Fibroblast of villous mesenchyme (primary cell): ENCODE measurements at places on chromosomes 1 and 21.

DNA sequence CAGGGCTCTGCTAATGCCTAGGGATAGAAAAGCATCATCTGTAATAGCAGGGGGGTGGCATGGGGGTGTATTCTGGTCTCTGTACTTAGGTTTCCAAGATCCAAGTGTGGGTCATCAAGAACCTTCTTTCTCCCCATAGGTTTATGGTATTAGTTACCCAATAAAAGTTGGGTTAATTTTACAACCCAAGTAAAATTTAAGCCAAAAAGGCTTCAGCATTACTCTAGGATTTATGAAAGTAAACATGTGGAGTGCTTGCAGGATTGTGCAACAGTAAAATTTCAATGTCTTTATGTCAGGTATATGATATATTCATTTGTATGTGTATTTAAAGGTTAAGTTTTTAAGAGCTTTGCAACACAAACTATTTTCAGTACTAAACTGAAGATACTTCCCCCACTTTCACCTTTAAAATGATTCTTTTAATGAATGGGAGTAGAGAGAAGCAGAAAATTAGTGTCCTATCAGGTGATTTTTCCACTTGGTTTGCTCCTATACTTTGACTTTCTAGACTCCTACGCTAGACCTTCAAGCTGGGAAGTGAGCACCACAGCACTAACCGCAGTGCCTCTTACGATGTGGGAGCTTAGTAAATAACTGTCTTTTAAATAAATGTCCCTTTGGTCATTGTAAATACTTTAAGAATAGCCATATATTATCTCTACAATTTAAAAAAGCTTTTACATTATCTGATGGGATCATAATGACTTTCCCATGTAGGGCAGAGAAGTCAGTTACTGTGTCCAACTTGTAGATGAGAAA lies 67.8 kb upstream of the UBE2U start:
- DNase-seq = peak; percentile 89

- DNase-seq = peak; percentile 79
Observed at GRCh38 chr1:183711741-183712361, 58.7 kb upstream of the APOBEC4 start.

GRCh38 chr1:231836227-231836893 lies 209.8 kb downstream of the DISC1 start:
- DNase-seq = no peak

GRCh38 chr1:67377253-67377652 lies 52.9 kb downstream of the SERBP1 start:
- DNase-seq = no peak

- peak; percentile 24 for DNase-seq
Observed at GRCh38 chr1:209937996-209938959, at the start of gene SYT14. SYT14 (plus strand) TSS chr1:209938217; CDS start chr1:209938265, 48 bp downstream.

DNA sequence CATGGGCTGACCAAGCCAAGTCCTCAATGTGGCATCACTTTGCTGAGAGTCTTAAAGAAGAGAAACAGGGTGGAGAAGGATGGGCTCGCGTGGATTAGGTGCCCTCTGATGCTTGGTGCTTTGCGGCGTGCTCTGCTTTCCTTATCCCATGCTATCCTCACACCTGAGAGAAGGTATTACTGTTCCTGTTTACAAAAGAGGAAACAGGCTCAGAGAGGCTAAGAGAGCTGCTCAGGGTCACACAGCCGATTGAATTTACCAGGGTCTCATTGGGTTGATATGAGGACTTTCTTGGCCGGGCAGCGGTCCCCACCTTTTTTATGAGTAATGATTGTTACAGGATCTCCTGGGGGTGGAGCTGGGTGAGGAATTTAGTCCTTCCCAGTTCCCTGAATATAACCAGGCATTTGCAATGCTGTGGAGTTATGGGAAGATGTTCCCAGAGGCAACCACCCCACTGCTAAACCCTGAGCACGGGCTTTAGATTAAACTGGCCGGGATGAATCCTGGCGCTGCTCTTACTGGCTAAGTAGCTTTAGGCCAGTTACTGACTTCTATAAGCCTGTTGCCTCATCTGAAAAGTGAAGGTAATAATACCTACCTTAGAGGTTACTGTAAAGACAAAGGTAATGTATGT lies 4.5 kb downstream of the ASCL5 start:
- no peak for DNase-seq

DNA sequence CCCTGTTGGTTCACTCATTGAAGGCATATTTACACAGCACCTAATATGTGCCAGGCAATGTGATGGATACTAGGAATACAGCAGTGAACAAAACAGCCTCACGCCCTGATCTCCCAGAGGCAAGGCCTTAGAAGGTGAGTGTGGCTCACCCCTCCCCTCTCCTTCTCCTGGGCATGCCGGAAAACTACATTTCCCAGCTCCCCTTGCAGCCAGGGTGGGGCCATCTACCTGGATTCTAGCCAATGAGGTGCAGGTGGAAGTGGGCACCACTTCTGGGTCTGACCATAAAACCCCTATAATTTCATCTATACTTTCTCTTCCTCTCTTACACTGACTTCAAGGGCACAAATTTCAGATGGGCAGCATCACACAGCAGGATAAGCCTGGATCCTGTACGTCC lies 63.8 kb downstream of the FBXO2 start:
- DNase-seq = no peak

DNA sequence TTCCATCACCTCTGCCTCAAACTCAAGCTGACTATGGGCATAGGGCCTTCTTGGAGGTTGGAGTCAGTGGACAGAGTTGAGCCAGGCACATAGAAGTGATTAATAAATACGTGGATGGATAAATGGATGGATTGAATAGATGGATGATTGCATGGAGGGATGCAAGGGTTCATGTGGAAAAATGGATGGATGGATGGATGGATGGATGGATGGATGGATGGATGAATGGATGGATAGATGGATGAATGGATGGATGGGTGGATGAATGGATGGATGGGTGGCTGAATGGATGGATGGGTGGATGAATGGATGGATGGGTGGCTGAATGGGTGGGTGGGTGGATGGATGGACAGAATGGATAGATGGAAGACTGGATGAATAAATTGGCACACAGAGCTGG lies 40.1 kb upstream of the ZBTB40 start:
- no peak for DNase-seq

GRCh38 chr1:44792736-44793502 lies 4.9 kb upstream of the BEST4 start:
- DNase-seq = no peak

GRCh38 chr1:55235722-55236121 lies 20.6 kb upstream of the USP24 start:
- peak; percentile 91 for DNase-seq

GRCh38 chr1:210364479-210364878 lies 35.8 kb downstream of the HHAT start:
- no peak for DNase-seq

DNA sequence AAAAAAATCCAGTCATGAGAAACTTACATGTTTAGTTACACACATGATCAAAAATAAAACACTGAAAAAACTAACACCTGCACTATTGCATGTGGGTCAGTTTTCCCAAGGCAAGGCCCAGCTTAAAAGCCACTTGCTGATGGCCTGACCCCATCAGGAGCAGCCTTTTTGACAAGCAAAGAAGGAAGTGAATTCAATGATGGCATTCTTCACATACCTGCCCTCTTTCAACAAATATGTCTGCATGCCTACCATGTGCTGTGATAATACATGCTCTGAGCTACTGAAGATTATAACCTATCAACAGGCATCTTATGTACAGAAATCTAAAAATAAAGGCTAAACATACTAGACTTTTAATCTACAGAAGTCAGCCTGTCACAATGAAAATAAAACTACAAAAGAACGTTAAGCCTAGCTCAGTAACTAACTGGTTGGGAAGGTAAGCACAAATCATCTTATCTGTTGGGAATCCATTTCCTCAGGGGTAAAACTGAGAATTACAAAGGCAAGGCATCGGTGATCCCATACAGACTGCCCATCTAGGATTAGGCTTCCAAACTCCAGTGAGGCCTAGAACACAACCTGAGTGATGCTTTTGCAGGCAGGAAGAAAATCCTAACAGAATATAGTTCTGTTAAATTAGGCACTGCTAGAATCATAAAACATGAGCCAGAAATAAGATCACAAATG lies 14.5 kb downstream of the SORT1 start:
- DNase-seq = no peak

- no peak for DNase-seq
Observed at GRCh38 chr1:114446198-114446597, 64.8 kb downstream of the TRIM33 start.
